ENCODE measurements at places on chromosomes 7 and 10.

DNA sequence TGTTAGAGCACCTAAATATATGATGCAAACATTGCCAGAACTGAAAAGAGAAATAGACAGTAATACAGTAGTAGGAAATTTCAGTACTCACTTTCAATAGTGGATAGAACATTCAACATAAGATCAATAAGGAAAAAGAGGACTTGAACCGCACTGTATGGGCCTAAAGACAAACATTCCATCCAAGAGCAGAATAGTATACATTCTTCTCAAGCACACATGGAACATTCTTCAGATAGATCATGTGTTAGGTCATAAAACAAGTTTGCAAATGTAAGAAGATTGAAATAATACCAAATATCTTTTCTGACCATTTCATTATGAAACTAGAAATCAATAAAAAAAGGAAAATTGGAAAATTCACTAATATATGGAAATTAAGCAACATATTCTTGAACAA, 185.4 kb upstream of the FOXP2 start:
- no peak for DNase-seq

- no peak for DNase-seq
Measured at GRCh38 chr7:37901890-37902524, 14.6 kb downstream of the SFRP4 start.

DNA sequence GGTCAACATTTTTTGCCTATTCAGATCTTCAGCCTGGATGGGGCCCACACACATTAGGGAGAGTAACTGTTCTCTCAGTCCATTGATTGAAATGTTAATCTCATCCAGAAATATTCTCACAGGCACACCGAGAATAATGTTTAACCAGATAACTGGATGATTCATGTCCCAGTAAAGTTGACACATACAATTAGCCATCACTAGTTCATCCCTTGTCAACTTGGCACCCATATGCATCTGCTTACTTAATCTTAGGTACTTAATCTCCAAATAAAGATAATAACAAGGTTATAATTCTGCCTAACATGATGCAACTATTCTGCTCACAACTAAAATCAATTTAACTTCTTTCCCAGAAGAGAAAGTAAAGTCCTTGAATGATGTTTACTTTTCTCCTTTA, 502.6 kb downstream of the ADRA2A start:
- no peak for DNase-seq

DNA sequence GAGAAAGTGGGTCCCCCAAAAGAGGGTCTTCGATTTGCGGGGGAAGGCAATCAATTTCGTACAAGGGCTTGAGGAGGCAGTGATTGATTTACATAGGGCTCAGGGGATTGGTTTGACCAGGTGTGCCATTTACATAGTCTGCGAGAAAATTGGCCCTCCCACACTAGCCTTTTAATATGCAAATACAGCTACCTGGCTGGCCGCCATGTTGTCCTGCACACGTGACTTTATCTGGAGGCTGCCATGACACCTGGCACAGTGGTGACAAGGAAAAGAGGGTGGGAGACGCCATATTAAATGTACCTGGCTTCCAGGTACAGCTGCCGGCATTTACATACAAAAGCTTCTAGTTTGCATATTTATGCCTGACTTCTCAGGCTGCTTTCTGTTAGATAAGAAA, 1577.2 kb upstream of the LRRTM3 start:
- DNase-seq = no peak

GRCh38 chr7:37338966-37339365, 109.7 kb downstream of the ELMO1 start:
- no peak for DNase-seq

DNA sequence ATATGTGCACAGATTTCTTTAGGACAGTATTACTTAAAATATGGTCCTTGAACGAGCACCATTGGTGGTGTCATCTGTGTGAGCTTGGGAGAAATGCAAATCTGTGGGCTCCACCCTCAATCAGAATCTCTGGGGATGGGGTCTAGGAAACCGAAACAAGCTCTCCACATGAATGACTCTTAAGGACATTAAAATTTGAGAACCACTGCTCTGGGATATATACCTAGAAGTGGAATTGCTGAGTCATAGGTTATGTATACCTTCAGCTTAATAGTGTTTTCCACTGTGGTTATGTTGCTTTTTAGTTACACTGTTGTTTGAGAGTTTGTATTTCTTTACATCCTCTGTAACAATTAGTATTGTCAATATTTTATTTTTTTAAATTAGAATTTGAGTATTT, 24.0 kb downstream of the ZNRF2 start:
- no peak for DNase-seq

- DNase-seq = no peak
Measured at GRCh38 chr10:49200854-49201253, 12.7 kb upstream of the TMEM273 start.

DNA sequence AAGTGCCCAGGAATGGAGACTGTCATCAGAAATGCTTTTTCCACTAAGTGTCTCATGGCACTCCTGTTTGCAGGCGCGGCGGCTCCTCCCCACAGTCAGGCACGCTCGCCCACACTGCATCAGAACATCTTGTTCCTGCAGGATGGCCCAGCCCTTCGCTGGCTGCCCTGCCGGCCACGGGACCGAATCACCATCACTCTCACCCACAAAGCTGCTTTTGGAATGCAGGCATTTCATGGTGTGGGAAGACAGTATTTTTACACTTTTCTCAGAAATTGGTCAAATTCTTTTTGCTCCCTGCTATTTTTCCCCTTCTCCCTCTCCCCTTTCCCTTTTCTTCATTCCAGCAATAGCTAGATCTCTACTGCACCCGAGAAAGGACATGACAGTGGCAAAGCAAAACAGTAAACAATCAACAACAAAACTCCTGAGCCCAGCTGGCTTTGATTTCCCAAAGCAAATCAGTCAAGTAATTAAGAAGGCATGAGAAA, 176.1 kb upstream of the TNS3 start:
- no peak for DNase-seq

DNA sequence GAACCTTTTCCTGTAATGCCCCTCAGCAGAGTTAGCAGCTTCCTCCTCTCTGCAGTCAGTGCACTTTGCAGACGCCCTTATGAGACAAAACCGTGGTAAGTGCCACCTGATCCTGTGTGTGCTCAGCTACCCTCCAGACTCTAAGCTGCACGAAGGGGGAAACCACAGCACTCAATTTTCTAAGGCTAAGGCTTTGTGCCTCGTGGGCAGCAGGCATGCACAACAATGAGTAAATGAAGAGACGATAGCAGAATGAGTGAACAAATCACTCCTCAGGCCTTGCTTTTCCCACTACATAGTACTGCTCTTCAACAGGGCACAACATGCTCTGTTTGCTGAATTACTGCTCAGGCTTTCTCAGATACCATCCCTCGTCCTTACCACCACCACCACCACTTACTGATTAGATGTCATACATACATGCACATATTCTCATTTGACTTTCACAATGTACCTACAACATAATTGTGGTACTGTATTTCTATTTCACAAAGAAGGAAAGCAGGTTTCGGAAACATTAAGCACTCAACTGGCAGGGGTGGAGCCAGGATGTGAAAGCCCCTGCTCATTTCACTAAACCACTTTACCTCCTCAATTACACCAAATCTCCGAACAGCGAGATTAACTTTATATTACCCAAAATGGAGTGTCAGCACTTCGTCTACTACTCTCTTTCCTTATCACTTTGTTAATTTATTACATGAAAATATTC, 85.4 kb downstream of the ICA1 start:
- peak; percentile 72 for DNase-seq

Measured in GDM1 (cell line).